ENCODE measurements at places on chromosomes 5 and 9.
A peak's percentile ranks its signal among the peaks of the same experiment; 100 is the strongest.

DNA sequence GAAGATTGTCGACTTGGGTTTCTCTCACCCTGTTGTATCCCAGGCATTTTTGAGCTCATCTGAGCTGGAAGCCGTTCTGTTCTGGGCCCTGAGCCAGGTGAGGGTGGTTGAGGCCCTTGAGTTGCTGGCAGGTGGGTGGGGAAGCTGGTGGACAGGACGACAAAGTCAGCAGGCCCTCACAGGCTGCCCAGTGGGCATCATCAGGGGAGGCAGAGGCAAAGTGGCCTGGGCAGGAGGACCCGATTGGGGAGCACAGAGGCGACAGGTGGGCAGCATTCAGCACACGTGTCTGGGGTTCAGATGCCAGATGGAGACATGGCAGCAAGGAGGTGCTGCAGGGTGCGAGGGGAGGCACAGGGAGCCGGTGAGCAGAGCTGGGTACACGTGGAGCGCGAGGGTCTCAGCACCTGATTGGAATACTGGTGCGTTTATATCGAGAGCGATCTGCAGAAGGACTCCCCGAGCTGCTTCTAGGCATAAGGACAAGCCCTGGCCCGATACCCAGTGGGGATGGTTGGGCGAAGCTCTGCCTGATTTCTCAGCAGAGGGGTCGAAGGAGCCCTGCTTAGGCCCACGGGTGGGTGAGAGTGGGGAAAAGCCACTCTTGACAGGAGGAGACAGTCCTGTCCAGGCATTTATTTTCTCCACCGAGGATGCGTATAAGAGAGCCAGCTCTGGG is 49.0 kb upstream of the SUSD3 start:
- DNase-seq, result no peak

GRCh38 chr5:143636931-143637528 is 174.9 kb upstream of the HMHB1 start:
- DNase-seq, result peak; percentile 37

DNA sequence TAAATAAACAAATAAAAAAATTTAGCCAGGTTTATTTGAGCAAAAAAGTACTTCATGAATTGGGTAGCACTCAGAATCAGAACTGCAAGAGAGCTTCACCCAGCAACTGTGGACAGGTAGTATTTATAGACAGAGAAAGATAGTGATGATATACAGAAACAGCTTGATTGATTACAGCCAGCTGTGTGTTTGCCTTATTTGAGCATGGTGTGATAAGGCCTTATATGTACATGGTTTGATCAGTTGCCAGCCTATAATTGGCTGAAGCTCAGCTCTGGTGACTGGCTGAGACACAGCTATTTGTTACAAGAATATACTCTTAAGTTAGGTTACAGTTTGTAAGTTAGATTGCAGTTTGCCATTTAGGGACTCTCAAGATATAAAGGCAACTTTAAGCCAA is 34.3 kb upstream of the ARL15 start:
- DNase-seq, result peak; percentile 40

GRCh38 chr5:92758552-92758951 is 822.5 kb downstream of the NR2F1-AS1 start:
- DNase-seq, result no peak

DNA sequence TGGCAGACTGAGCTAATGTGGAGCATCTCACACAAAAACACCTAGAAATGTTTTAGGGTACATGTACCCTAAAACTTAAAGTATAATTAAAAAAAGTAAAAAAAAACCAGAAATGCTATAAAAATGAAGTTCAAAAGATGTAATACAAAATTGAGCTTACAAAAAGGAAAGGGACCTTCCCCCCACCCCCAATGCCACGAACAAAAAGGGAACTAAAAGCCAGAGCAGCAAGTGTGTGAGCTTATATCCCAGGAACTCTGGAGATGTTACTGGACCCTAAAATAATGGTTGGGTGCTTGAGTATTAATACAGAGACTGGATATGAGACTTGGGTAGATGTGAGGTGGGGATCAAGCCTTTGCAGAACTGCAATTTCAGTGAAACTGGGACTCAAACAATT is 11.0 kb downstream of the SPATA9 start:
- no peak for DNase-seq

DNA sequence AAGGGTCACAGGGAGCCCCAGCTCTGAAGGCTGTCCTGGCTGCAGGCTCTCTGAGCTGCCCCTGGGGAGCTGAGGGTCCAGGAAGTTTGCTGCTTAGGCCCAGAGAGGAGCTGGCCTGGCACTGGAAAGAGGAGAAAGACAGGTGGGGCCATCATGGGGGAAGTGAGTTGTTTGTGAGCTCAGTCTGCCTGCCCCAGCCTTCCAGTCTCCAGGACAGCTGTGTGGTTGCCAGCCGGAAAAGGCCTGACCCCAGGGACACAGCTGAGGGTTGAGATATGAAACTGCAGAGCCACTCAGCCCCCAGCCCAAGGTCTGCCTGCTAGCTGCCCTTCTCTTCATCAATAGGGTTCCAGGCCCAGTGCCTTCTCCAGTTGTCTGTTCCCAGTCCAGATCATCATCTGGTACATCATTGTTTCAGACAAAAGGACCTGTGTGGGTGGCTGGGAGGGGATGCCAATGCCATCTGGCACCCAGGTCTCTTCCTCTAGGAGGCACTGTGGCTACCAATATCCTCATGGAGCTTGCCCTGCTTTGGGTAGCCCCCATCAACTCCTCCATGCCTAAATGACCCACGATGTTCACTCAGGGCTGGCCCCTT is 4.3 kb upstream of the DDX41 start:
- peak; percentile 65 for DNase-seq

DNA sequence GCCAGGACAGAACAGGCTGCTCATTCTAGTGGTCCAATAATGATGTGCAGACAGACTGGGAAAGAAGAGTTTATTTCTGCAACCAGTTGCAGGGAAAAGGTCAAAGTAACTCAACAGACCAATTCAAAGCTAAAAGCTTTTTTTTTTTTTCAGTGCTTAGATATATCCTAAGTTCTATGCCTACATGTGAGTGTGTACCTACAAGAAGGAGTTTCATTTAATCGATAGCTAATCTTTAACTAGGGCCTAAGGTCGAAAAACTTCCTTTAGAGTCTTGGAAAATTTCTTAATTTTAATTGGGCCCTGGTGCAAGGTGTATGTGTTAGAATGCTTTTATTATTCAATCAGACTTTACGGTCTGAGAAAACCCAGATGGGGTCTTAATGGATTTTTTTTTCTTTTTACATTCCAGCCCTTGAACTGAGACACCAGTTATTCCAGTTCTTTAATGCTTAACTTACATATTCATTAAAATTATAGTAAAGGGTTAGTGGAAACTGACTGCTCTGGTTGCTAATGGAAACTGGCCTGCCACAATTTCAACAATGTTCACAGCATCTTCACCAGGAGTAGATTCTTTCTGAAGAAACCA is 365.3 kb downstream of the MTRR start:
- DNase-seq, result no peak

GRCh38 chr9:117470902-117471301 is 56.0 kb upstream of the ASTN2 start:
- no peak for DNase-seq

DNA sequence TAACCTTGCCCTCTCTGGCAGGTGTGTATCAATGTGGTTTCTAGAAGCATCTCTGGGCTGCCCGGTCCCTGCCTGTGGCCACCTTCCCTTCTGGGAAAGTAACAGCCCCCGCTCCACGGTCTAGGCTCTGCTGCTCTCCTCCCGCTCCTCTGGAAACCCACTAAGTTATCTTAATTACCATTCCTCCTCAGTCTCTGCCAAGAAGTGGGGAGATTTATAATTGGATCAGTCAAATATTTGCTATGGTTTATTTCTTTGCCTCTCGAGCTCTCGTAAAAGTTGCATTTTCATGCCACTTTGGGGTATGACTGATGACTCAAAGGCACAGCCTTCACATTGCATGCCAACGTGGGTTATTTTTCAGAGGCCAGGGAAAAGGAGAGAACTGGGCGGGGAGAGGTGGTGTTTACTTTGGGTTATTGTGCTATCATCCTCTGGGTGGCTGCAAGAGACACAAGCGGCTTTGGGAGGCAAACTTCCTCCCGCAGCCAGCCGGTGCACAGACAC is 205.3 kb upstream of the WWC1 start:
- DNase-seq, result peak; percentile 65

DNA sequence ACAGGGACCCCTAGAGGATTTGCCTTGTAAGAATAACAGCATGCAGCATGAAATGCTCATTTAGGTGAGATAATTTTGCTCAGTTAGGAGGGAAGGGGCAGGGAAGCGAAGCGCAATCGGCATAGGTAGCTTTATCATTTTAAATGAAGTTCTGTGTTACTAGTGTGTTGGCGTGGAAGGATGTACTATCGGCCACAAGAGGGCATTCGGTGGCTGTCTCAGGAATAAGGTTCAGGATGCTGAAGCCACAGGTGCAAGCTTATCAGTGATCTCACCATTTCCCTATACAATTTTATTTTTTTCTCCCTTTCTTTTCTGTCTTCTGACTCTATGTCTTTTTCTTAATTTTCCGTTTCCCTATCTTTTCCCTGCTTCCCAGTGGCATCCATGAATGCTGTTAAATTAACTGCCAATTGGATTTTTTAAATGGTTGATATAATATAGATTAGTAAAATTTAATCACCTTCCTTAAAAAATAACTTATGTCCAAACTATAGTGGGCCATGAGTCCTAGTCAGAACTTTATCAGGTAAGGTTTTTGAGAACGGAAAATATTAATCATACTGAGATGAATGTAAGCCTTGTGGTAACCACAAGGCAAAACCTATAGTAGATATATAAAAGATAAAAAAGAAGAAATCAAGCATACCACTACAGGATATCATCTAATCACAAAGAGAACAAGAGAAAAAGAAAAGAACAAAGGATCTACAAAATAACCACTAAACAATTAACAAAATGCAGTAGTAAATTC is 1.2 kb upstream of the INSL6 start:
- peak; percentile 63 for DNase-seq

DNA sequence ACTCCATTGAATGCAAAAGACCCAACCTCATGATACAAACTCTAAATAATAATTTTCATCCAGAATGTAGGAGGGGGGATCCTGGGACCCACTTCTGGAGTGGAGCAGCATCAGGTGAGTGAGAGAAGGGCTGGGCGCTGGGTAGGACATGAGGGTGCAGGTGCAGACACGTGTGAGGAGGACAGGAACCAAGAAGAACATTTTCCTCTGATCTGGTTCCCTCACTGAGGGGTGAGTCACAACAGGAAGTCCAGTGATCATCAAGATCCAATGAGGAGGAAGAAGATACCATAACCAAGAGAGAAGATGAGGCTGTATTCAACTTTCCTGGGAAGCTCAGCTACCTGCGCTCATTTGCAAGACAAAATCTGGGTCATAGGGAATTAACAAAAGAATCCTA is 57.4 kb downstream of the SFXN1 start:
- no peak for DNase-seq

DNA sequence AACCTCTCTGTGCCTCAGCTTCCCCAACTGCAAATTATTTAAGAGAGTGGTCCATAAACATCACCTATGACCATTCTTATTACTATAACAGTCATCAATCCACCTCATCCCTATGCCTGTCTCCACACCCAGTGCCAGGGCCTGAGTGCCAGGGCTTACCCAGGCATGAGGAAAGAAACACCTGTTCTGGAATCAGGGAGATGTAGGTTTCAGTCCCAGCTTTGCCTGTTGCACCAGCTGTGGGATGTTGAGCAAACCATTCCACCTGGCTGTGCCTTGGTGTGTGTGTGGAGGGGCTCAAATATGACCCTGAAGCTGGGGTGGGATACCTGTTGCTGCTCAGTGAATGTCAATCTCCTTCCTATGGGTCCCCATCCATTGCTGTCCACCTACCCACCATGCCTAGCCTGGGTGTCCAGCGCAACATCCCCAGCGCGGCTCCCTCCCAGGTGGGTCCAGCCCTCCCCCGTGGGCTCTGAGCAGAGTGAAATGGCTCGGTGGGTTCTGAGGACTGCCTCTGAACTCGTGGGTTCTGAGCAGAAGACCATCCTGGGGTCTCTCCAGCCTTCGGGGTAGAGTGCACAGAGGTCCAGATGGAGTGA is 16.3 kb downstream of the AKNA start:
- DNase-seq, result no peak

DNA sequence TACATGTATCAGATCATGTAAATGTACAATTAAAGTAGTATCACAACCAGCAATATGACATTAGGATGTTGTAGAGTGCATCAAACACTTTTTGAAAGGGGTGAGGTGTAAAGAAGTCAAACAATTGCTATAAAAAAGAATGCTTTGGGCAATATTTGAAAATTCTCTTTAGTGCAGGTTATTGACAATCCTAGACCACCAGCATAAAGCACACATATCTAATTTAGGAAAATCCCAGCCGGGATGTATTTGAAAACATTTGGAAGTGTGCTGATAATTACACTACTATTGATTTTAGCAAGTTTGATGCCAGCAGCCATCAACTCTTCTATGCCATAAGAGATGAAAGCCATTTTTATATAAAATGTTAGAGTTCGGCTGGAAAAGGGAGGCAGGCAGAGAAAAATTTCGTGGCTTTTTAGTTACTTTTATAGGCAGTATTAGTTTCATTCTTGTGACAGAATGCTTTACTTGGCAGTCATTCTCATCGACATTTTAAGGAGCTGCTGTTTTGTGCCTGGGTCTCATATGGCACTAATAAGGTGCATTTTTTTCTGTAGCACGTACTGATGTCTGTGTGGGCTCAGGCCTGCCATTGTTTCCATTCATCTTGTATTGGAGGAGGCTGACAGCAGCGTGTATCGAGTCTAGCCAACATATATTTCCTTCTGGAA is 285.7 kb downstream of the AOPEP start:
- no peak for DNase-seq

GRCh38 chr5:158140120-158140731 is 281.3 kb upstream of the CLINT1 start:
- DNase-seq, result peak; percentile 28

- DNase-seq, result no peak
Observed at GRCh38 chr5:138831703-138832102, 43.4 kb downstream of the LRRTM2 start.

DNA sequence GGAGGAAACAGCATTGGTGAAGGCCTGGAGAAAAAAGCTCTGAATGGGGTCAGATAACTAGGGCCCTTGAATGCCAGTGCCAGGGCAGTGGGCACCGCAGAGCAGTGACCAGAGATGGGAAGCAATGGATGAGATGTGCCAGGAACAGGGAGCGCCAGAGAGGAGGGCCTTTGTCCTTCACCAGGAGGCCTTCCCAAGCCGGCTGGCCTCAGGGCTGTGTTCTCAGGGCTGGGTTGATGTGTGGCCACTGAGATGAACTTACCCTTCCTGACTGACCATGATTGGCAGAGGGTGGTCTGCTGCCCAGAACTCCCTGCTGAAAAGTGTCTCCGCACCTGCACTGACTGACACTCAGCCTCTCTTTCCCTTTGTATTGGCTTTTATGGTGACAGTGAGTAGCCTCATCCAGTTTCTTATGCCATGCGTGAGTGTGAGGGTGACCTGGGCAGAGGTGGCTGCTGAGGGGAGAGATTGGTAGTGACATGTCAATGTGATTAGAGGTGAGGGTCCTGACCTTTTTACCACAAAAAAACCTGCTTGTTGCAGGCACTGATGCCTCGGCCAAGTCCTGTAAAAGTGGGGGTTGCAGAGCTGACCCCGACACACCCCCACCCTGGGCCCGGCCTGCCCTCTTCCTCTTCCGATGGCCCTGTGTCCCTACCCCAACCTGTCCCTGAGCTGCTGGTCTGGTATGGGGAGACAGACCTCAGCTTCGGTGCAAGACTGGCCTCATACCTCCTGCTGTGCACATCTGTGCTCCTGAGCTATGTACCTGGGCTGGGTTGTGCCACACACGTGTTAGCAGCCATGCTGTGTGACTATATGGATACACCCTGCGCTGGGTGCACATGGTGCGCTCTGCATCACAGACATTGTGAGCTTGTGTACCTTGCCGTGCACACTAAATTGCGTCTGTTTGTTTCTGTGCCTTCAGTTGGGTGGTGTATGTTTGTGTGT is 57.1 kb upstream of the PSD2 start:
- DNase-seq, result no peak

- no peak for DNase-seq
Observed at GRCh38 chr9:101836021-101836420, 97.6 kb upstream of the GRIN3A start.

- no peak for DNase-seq
Observed at GRCh38 chr5:62007457-62007856, 298.5 kb upstream of the KIF2A start.
